GM06990 (cell line): ENCODE measurements at places on chromosomes 2 and 18.

- no peak for DNase-seq
Measured at GRCh38 chr2:60527762-60528161, 25.7 kb downstream of the BCL11A start.

DNA sequence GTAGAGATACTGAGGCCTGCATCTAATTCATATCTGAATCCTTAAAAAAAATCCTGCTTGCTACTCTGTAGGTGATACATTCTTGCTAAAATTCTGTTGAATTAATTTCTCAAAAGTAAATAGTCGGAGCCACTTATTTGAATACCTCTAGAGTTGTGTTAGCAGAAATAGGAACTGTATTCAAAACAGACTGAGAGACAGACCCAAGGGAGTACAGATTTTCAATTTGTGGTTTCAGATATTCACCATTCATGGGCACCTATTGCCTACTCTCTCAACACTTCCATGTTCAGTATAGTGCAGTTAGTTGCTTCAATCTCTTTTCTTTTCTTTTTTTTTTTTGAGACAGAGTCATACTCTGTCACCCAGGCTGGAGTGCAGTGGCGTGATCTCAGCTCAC is 46.6 kb upstream of the CTLA4 start:
- no peak for DNase-seq

- no peak for DNase-seq
Measured at GRCh38 chr2:172751564-172751963, 15.9 kb downstream of the RAPGEF4 start.

GRCh38 chr2:229917793-229918192 is 4.0 kb downstream of the TRIP12 start:
- no peak for DNase-seq

GRCh38 chr2:14932285-14932684 is 299.8 kb downstream of the LRATD1 start:
- DNase-seq, result no peak

GRCh38 chr18:66734451-66734850 is 130.6 kb upstream of the CDH19 start:
- DNase-seq, result no peak
